HT1080 (cell line): ENCODE measurements at places on chromosomes 3 and 15.

GRCh38 chr3:143973259-143974021 lies 1.8 kb downstream of the DIPK2A start:
- DNase-seq: peak; percentile 42

DNA sequence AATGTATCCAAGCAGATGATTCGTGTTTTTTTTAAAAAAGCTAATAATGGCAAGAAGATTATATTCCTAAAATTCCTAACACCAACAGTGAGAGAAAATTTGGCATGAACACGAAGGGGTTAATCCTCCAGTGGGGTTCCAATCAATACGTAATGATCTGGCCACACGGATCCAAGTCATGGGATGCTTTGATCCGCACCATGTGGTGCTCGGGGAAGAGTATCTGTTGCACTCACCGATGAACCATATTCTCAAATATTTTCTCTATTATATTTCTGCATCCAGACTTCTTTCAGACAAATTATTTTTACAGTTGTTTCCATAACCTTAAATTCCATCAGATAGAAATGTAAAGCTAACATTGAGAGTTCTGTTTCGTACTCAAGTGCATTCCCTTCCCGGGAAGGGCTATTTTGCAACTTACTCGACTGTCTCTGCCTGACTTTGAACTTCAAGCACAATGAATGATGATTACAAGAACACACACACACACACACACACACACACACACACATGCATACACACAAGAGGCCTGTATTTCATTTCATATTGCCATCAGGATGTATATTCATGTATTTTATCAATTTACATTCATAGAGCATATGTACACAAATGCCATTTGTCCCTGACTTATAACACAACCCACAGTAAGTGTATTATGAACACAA lies 567.2 kb downstream of the FOXP1 start:
- no peak for DNase-seq

DNA sequence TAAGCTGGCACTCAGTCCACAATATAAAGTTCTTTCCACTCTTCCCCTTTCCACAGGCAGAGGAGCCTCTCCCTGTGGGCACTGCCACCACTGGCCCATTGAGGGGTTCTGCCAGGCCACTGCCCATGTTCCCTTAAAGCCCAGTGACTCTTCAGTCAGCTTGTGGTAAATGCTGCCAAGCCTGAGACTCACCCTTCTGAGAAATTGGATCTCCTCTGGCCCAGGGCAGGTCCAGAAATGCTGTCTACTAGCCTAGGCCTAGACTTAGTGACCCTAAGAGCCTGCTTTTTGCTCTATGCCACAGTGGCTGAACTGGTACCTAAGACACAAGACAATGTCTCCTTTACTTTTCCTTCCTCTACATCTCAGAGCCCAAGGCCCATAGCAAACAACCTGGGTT lies 295.8 kb downstream of the RBMS3 start:
- no peak for DNase-seq

DNA sequence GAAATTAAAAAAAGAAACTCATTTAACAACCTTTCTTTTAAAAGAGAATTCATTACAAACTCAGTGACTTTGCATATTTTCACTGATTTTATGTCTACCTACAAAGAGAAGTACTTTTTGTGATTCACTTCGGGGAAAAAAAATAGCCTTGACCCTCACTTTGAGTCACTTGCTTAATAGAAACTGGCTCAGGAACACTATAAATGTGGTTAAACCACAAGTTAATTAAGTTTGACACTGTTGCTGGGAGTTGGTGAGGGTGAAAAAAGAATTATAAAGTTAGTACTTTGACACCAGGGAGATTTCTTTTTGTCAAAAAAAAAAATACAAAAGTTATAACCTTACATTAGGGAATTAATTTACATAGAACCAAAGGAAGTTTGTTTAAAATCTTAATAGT lies 810.9 kb downstream of the NR2F2 start:
- DNase-seq: no peak

DNA sequence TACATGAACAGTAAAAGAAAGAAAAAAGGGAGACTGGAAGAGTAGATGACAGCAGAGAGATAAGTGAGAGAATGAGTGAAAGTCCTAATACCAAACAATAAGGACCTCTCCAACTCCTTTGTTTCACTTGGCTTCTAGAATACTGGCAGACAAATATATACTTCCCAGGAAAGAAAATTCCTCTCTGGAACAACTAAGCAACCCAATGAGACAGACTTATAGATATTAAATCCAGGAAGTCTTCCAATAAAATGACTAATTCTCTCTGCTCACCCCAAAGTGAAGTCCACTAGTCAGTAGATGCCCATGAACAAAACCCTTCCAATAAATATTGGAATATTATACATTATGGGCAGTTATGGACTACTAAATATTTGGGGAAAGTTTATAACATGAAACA lies 114.2 kb downstream of the NEDD4 start:
- DNase-seq: no peak

- DNase-seq: no peak
Measured at GRCh38 chr3:48493203-48493501, 10.8 kb downstream of the SHISA5 start.

DNA sequence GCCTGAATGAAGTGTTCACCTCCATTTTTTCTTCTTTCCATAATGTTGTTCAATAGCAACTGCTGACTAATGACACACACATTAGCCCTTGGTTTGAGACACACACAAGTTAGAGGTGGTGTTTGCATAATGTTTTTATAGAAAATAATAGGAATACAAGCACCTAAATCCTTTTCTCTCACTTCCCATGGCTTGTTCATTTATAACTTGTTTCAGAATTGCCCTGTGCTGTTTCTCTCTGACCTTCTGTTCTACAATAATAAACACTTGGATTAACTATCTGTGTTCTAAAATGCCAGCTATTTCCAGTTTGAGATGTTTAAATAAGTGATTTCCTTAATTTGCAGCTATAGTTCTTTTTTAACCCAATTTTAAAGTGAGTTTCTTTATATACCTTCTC lies 525.1 kb upstream of the ROBO2 start:
- DNase-seq: no peak
